ENCODE measurements at places on chromosomes 7 and 10. TPM values are rescaled to one million over a fixed set of nuclear protein-coding genes. Genes with fewer than 3 reads are reported as not detected.

The WDFY4 gene
- total RNA-seq = not detected

The PAXIP1 gene
- 14.8 TPM for total RNA-seq

The RBM20 gene
- 2.6 TPM for total RNA-seq

The ITPRID1 gene
- total RNA-seq = not detected

The CPA4 gene
- 4.7 TPM for total RNA-seq

The PTPN20 gene
- 4.7 TPM for total RNA-seq

All from A549 treated with GW870086 at 1 μM for 4 hours (cell line).